ENCODE measurements at places on chromosomes 5 and 9.
A peak's percentile ranks its signal among the peaks of the same experiment; 100 is the strongest.

DNA sequence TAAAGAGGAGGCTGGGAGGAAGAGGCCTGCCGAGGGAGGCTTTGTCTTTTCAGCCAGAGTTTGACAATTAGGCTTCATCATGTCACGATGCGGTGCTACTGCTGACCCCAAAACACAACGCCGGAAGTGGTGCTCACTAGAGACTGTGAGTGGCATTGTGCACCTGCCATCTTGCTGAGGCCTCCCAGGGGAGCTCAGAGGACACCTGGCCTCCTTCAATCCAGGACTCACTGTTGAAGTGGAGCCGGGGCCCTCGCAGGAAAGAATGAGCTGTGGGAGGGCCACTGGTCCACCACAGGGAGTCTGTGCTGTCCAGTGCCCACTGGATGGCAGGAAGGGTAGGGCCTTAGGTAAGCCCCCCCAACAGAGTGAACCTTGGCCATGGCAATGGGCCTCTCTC is 12.7 kb upstream of the SLC25A48 start:
- DNase-seq = no peak

GRCh38 chr5:78345485-78345884 is 14.9 kb upstream of the SCAMP1 start:
- no peak for DNase-seq

DNA sequence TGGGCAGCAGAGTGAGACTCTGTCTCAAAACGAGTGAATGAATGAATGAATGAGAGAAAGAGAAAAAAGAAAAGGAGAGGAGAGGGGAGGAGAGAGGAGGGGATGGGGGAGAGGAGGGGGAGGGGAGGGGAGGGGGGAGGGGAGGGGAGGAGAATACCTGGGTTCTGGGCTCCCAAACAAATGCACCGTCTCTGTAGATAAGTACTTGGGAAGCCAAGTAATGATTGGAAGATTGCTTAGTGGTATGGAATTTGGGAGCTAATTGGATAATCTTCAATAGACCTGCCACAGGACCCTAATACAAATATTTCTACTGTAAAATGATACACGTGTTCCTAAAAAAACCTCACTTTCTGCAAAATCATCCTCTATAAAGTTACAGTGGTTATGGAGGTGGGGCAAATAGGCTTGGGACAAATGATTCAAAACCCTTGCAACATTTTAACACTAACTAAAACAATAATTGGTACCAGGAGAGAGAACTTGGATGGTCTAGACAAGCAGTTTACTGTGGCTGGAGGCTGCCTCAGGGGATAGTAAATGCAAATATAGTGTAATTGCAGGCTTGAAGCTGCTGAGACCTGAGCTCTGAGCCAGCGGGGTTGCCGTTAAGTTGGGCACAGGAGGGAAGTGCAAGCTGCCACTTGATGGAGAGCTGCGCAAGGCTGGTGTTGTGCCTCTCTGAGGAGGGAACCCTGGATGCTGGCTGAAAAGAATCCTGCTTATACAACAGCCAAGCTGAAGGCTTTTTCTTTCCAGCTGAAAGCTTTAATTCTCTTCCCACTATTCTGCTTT is 3.5 kb downstream of the HEMGN start:
- DNase-seq = no peak

GRCh38 chr5:91499943-91500531 is 116.9 kb upstream of the ARRDC3 start:
- DNase-seq = no peak

GRCh38 chr5:171421331-171422262 is 2.1 kb downstream of the FGF18 start:
- DNase-seq = no peak

- DNase-seq = no peak
Measured at GRCh38 chr5:24142341-24142740, 502.4 kb downstream of the CDH10 start.

DNA sequence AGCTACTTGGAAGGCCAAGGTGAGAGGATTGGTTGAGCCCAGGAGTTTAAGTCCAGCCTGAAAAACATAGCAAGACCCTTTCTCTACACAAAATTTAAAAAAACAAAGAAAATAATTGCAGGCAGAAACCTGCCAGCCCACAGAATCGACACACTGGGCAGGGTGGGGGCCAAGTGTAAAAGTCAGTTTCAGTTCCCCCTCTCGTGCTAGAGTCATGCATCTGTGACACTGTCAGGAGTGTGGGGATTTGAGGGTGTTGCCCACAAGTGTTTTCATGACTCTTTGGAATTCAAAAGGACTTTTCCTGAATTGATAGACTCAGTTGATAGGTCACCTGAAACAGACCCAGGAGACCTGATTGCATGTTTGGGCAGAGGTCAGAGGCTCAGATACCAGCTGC is 47.6 kb downstream of the PRRC2B start:
- no peak for DNase-seq

GRCh38 chr5:135034236-135034962 is 371 bp upstream of the PITX1 start:
- no peak for DNase-seq

DNA sequence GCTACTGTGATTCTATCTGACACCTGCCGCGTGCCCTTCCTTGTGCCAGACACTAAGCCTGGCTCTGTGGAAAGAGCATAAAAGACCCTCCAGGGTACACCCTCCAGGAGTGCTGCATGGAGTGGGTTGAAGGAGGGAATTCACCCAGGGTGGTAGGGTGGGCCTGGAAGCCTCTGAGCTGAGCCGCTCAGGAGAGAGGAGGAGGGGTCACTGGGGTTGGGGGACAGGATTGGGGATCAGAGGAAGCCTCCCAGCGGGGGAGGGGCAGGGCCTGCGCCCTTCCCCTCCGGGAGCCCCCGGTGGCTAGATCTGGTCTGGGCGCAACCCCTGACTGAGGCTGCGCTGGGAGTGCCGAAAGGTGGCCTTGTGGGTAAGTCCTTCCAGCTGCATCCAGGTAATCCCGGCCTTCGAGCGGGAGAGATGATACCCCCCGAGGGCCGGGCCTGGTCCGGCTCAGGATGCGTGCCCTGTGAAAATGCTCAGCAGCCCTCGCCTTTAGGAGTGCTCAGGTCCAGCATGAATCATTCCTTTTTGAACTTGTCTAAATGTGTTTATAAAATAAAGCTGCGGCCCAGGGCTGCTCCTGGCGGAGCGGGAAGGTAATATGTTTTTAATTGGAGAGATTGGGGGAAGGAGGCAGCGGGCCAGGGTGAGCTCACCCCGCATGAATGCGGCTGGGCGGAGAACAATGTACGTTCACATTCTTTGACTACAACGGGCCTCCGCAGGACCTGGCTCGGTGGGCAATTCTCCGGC is 118.1 kb upstream of the SMIM23 start:
- DNase-seq = no peak

GRCh38 chr5:98489021-98489420 is 284.4 kb upstream of the RGMB start:
- DNase-seq = no peak

- DNase-seq = no peak
Measured at GRCh38 chr5:43601454-43602260, 1.3 kb upstream of the NNT start.

GRCh38 chr5:123855609-123856008 is 343.6 kb downstream of the CSNK1G3 start:
- DNase-seq = no peak

DNA sequence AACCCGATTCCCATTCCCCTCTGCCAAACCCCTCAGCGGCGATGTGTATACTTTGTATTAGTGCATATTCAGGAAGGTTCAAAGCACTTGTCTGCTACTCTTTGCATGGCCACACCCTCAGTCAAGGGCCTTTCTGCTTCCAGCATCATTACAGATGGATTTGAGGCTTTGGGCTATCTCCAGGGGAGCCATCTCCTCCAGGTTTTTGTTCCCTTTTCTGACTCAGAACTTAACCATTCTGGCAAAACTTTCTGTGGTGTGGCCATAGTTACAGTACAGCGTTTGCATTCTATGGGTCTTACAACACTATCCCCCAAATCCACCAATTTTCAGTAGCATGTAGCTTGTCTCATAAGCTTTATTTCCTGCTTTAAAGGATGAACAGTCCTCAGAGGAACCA is 36.0 kb upstream of the SVEP1 start:
- no peak for DNase-seq

DNA sequence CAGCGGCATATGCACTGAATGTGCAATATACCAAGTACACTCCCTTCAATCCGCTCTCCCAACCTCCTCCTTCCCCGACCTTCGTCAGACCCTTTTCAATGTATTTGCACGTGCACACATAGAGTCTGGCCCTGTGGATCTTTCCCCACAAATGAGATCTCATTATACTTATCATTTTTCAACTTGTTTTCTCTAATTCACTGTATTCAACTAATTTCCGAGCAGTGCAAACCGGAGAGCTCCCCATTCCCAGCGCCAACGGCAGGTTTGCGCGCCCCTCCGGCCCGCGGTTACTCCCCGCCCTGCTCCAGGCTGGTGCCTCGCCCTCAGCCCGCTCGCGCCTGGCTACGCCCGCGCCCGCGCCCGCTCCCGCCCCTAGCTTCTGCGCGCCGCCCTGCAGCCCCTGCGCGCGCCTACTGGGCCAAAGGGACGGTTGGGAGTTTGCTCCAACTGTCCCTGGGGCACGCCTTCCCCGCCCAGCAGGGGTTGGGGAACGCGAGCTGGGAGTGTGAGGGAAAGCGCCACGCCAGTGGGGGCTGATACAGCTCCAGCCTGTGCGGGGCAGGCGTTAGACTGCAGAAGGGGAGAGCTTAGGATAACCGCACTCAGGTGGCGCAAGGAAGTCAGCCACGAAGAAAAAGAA is 3.3 kb upstream of the CDC20B start:
- peak; percentile 16 for DNase-seq

GRCh38 chr9:111959468-111960359 is 63.1 kb downstream of the UGCG start:
- no peak for DNase-seq

DNA sequence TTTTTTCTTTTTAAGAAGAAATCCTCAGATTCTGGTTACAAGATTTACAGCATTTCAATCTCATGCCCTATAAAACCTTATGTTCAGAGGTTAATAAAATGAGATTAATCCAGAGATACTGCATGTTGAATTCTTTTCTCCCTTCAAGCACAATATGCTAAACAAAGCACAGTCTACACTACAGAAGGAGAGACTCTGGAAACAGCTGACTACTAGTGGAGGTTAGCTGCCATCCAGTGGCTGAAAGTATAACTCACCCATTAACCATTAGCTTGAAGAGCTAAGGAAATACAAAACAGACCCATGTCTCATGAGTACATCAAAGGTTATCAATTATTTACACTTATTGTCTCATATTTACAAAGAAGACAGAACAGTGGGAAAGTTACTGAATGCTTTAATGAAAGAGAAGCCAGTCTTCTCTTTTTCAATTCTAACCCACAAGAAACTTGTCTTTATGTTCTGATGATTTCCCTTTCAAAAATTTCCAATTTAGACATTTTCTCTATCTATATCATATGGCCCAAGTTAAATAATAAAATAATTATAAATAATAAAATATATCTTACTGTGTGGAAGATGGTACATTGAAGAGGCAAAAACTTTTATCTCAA is 12.7 kb upstream of the DNAH5 start:
- DNase-seq = no peak

GRCh38 chr5:115684513-115685037 is 58.7 kb upstream of the TMED7 start:
- DNase-seq = no peak

GRCh38 chr5:77255617-77256016 is 45.1 kb downstream of the PDE8B start:
- no peak for DNase-seq

GRCh38 chr5:50709471-50709870 is 43.0 kb downstream of the PARP8 start:
- no peak for DNase-seq

GRCh38 chr9:89305868-89306267 is 5.1 kb upstream of the CKS2 start:
- DNase-seq = no peak

- DNase-seq = no peak
Measured at GRCh38 chr5:81409896-81410295, 16.0 kb upstream of the ACOT12 start.

DNA sequence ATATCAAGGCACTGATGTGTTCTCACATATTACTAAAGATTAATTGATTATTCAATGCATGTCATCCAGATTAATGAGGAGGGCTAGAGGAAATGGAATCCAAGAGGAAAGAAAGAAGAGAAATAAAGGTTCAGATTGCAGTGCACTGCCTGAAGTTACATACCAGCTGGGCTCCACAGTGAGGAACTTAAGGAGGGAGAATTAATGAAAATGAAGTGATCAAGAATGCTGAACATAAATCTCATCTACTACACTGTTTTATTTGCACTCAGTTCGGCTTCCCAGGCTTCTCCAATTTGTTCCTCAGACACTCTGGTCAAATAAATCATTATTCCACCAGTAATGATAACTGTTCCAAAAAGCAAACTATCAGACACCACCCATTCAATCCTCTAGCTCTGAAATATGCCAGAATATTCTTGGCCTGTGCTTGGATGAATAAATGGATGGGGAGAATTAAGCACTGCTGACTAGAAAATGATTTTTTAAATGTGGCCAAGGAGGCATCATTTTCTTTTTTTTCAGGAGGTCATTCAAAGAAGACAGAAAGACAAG is 88.6 kb upstream of the FBN2 start:
- DNase-seq = no peak

DNA sequence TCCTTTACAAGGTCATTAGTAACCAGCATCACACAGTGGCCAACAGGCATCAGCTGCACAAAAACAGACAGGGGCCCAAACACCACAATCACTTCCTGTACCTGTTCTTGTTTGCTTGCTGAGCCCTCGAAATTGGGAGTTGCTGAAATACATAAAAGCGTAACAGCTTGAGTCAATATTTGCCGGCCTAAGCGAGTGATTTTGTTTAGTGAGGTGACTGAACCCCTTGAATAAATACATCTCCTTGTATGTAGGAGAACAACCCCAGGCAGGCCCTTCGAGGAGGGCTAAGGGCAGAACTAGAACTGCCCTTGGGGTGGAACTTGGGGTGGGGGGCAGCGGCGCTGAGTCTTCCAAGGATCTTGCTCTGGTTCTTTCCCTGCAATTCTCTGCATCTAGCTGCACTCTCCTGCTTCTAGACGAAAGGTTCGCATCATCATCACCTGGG is 502.5 kb downstream of the RASEF start:
- no peak for DNase-seq

Data from stimulated activated CD8-positive, alpha-beta memory T cell treated with anti-CD3 and anti-CD28 coated beads, Interleukin-15, amount 100 ng/mL, for 48 hours (primary cell).